ENCODE measurements at places on chromosomes 3 and 15.

- DNase-seq: no peak
Measured at GRCh38 chr15:63463036-63463435, 41.4 kb upstream of the USP3 start.

DNA sequence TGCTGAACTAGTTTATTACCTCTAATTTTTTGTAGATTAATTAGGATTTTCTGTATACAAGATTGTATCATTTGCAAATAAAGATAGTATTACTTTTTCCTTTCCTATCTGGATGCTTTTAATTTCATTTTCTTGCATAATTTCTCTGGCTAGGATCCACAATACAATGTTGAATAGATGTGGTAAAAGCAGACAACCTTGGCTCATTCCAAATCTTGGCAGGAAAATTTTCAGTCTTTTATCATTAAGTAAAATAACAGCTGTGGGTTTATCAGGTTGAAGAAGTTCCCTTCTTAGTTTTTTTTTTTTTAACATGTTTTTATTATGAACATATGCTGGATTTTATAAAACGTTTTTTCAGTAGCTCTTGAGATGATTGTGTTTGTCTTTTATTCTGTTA, 422.6 kb downstream of the AGBL1 start:
- no peak for DNase-seq

DNA sequence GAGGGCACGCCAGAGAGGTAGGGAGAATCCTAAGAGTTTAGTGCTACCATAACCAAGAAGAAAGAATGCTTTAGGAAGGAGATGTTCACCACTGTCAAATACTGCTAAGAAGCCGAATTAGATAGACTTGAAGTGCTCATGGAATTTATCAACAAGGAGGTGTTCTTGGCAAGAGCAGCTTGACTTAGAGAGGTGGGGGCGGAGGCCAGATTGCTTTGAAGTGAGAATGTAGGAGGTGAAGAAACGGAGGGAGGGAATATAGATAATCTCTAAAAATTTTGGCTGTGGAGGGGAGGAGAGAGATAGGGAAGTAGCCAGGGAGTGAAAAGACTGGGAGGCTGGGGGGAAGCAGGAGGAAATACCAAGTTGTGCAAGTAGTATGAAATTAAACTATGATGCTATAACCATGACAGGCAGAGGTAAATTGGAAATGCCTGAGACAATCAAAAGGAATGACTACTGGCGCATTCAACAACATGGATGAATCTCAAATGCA, 35.5 kb downstream of the GADL1 start:
- DNase-seq: no peak

GRCh38 chr15:26087881-26088280, 224.8 kb upstream of the ATP10A start:
- no peak for DNase-seq

- peak; percentile 91 for DNase-seq
Measured at GRCh38 chr15:74842581-74843444, at the start of gene ULK3. TSS of gene ULK3 (minus strand) at chr15:74843156. CDS start at chr15:74843105, 51 bp downstream.

GRCh38 chr3:99332276-99332675, 306.1 kb upstream of the COL8A1 start:
- DNase-seq: no peak

- no peak for DNase-seq
Measured at GRCh38 chr15:55528812-55529211, 20.8 kb upstream of the DNAAF4 start.

GRCh38 chr3:132659000-132659364, 627 bp downstream of the ACAD11 start:
- DNase-seq: no peak

- no peak for DNase-seq
Measured at GRCh38 chr3:136750209-136750896, 1.8 kb downstream of the STAG1 start.

- DNase-seq: no peak
Measured at GRCh38 chr15:81394603-81395002, 20.6 kb upstream of the TMC3 start.

GRCh38 chr3:129360171-129360611, 68.2 kb downstream of the EFCAB12 start:
- DNase-seq: no peak

- no peak for DNase-seq
Measured at GRCh38 chr3:158685159-158685558, 12.7 kb upstream of the LXN start.

DNA sequence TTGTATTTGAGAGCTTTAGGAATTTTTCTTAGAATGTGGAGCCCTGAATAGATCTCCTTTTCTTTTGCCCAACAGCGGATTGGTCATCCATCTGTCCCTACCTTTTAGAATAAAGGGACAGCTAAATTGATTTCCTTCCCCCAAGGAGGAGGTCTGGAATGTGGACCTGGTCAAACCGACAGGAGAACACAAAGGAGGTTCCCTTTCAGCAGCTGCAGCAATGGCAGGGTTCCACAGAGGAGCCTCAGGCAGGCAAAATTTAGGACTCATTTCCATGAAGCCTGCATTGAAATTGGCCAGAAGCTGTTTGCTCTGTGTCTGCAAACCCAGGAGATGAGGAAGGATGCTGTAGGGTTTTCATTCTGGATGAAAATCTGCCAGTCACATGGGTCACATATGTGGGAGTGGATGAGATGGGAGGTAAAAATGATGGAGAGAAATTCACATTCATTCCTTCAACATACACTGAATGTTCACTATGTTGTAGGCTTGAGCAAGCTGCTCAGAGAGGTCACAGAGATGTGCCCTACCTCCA, 77.3 kb downstream of the LRTM1 start:
- no peak for DNase-seq

GRCh38 chr3:32437896-32438295, 46.2 kb downstream of the CMTM7 start:
- DNase-seq: no peak

- no peak for DNase-seq
Measured at GRCh38 chr3:25854214-25854613, 64.3 kb downstream of the OXSM start.

DNA sequence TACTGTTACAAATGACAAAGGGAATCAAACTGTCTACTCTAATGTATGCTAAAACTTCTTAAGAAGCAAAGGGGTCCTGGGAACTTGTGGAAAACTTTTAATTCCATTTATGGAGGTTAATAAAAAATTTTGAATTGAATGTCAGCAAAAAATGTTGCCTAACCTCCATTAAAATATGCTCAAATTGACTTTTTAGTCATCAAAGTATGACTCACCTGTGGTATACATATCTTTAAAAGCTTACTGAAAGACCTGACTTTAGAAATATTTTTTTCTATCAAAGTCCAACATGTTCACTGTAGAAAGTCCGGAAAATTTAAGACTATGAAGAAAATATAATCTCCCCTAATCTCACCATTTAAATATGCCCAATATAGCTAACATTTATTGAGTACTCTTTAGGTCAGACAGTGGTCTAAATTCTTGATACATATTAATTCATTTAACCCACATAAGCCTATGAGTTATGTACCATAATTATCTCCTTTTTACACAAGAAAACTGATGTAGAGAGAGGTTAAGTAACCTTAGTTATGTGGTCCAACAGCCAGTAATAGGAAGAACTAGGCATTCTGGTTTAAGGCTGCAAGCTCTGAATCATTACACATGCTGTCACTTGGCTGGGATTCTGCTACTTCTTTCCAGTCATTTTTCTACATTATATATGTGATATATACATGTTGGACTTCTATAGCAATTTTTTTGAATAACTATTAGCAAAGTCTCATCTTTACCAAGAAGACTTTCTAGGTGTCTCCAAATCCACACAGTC, 83.6 kb downstream of the PDZRN3 start:
- DNase-seq: no peak

DNA sequence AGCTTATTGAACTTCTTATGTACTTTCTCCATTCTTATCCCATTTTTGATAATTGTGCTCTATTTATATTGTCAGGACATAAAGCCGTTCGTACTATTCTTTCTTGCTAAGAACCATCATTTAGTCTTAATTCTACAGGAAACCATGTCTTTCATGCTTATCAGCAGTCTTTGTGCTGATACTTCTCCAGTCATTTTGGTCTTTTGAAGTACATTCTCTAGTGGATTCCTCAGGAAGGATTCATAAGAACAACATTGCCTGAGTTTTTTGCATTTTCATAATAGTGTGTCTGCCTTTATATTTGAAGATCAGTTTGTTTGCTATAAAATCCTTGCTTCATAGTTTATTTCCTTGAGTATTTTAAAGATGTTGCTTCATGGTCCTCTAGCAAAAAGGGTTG, 126.6 kb upstream of the NEO1 start:
- DNase-seq: no peak

DNA sequence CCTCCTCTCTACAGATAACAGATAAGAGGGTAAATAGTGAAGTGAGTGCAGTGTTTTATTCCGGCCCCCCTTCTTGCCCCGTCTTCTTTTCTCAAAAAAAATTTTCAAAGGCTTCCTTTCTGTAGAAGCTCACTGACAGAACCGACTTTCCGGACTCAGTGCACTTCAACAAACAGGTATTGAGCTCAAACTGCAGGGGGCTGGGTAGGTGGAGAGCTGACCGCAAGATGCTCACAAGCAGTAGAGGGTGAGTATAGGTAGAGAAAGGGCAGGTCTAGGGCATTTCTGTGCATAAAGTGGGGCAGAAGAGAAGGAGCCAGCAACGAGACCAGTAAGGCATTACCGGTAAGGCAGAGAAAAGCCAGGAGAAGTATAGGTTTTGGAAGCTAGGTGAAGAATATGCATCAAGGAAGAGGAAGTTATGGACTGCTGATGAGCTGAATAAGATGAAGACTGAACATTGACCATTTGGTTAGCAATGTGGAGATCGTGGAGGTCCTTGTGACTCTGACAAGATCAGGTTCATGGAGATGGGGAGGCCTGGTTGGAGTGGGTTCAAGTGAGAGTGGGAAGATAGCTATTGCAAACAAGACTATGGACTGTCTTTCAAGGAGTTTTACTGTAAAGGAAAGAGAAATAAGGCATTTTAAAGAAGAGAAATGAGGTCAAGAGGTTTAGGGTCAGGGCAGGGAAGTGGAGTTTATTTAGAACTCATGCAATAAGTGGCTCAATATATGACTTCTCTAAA, 97.4 kb downstream of the ST6GAL1 start:
- peak; percentile 32 for DNase-seq

GRCh38 chr3:172701751-172702150, 9.1 kb downstream of the NCEH1 start:
- DNase-seq: no peak

DNA sequence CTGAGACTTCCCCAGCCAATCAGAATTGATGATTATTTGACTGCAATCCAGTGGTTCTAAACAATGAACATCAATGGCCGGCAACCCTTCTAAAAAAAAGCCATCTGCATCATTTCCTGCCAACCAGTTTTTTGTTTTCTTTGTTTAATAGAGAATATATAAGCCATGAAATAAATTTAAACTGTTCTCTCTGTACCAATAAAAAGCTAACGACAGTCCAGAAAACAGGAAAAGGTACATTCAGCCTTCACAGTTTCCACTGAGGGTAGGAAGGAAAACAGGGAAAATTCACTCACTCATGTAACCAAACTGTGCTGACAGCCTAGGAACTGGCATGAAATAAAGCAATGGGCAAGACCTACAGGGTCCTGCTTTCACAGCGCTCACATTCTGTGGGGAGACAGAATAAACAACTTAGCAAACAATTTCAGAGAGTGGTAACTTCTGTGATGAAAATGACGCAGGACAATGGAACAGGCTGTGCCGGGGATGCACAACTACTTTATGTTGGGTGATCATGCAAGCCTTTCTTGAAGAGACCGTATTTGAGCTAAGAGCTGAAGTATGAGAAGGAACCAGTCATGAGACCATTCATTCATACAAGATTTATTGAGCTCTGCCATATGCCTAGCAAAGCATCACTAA, 630.1 kb downstream of the MAGI1 start:
- DNase-seq: no peak
